ENCODE measurements at places on chromosomes 11 and 22.

DNA sequence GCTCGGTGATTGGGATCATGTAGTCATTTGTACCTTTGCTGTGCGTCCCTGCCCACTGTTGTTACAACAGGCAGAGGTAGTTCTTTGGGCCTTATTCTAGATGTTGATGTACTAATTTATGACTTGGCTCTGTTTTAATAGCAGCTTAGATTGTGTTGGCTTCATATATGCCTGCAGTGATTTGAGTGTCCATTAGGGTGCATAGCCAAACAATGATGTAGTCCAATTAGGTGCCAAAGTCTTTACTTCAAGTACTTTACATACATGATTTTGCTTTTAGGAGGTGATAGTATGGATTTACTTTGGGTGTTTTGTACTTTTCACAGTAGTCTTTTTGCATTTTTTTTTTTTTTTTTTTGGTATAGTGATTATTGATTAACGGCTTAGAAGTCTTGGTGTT, 46.4 kb downstream of the PPP6R3 start:
- no peak for DNase-seq

DNA sequence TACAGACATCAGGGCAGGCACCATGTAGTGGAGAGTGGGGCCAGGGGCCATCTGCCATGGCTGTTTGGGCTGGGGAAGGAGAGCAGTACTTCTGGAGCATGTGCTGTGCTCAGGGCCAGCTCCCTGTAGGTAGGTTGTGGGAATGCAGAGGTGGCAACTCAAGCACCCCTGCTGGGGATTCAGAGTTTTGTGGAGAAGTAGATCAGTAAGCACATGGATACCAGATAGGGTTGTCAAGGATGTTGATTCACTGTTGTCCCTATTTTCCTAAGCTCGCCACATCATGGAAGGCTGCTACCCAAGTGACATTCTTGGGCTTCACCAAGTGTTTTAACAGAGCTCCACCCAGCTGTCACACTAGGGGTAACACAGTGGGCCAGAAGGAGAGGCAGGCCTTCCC, 67.2 kb downstream of the BMAL1 start:
- DNase-seq = peak; percentile 10

DNA sequence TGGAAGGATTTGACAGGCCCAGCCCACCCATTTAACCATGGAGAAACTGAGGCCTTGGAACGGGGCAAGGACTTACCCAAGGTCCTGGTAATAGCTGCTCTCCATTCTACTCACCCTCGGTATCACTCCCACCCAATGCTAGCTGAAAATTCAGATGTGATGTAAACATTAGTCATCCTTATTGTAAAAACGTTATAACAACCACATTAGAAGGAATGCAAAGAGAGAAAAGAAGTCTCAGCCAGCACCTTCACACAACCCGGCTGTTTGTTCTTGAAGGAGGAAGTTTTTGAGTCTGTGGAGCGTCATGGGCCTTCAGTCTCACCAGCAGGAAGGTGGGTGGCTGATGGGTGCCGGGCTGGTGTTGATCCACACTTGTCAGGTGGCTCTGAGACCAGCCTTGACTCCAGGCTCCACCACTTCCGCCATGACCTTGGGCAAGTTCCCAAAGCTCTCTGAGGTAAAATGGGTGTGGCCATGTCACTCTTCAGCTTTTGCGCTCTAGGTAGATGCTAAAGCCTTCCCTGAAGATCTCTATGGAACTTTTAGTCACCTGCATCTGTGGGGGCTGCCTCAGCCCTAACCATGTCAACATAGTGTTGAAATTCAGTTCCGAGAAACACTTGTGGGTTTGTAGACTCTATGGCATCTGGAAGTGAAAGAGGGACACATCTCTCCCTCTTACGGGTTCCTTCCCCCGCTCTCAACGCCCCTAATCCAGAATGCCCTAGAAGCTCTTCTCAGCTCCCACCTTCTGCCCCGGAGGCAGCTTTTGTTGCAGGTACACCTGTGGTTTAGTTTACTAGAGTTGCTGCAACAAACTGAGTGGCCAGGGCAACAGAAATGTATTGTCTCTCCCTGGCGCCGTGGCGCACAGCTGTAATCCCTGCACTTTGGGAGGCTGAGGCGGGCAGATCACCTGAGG, 14.8 kb downstream of the CD6 start:
- DNase-seq = no peak

GRCh38 chr11:126743628-126744027, 256.9 kb downstream of the KIRREL3 start:
- no peak for DNase-seq

GRCh38 chr11:108853864-108854263, 189.0 kb downstream of the DDX10 start:
- no peak for DNase-seq

DNA sequence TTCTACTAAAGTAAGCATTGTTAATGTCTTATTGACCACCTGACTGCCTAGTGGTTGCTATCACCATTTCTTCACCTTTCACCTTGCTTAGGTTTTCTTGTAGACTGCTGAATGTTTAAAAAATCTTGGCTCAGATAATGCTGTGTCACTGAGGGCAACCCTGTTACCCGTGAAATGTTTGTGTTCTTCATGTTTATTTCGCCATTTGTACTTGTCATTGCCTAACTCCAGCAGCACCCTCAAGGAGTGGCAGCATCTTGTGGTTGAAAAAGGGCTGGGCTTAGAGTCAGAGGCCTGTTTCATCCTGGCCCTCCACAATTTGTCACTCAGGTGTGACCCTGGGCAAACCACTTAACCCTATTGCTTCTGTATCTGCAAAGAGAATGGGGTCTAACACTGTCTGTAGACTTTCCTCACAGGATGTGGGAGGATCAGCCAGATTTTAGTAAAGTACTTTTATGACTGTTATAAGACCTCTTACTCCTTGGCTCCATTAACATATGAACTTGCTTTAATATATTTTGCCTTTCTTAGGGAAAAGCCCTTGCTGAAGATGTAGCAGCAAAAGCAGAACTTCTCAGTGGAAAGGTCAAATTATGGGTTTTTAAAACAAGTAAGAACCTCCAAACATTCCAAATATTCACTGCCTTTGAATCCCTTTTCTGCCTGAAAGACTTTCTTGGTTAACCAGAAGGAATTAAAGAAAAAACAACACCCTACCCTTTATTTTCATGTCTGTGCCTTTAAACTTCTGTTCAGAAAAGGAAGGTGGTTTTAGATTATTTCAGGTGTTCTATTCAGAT, 154.5 kb upstream of the C11orf87 start:
- no peak for DNase-seq

GRCh38 chr22:37185646-37186227, 2.3 kb downstream of the C1QTNF6 start:
- DNase-seq = no peak

GRCh38 chr11:14881576-14882193, 10.3 kb downstream of the CYP2R1 start:
- DNase-seq = no peak

DNA sequence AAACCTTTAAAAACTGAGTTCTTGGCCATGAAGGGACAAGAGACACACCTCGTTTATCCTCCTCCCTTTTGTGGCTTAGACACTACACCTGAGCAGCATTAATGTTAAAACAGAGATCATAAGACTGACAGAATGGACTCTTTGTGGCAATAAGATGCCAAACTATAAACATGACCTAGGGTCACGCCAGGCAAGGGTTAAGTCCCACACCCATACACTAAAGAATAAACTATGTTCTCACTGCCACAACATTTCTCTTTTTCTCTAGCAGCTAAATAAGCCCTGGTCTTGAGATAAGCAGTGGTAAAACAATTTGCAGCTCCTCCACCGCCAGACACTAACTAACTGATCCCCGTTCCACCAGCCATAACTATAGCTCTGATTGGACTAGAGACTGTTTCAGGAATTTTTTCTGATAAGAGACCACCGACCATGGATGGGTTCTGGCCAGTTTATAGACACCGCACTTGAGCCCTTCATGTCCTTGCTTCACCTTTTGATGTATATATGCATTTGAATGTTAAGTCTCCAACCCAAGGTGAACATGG, 4.9 kb upstream of the SLCO2B1 start:
- DNase-seq = no peak

- no peak for DNase-seq
Measured at GRCh38 chr22:48090332-48090672, 1327.9 kb downstream of the TBC1D22A start.

DNA sequence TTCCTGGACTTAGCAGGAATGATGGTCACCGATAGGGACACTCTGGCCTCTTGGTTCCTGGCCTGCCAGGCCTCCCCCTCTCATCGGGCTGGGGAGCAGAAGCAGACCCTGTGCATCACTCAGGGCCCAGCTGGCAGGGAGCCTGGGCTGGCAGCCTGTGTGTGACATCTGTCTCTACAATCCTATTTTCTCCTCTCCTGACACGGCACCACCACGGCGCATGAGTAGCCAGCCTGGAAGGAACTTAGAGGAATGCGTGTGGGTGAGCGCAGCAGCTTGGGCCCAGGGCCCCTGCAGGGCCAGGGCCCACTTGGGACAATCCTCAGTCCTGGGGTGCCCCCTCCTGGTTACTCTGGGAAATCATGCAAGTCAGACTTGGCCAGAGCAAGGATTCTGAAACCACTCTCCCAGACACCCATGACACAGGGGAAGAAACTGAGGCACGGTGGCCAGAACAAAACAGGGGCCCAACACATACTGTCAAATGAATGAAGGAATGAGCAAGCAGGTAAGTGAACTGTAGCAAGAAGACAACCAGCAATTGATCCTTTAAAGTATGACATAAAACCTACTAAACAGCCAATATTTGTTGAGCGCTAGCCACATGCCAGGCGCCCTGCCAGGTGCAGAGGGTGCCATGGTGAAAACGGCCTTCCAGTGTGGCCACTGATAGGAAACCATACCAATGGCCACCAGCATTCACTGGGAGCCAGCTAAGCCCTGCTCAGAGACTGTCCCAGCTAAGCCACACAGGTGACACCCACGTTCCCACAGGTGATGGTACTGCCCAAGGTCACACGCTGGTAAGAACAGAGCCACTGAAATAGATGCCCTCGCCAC, 13.3 kb downstream of the RSPH14 start:
- peak; percentile 73 for DNase-seq

DNA sequence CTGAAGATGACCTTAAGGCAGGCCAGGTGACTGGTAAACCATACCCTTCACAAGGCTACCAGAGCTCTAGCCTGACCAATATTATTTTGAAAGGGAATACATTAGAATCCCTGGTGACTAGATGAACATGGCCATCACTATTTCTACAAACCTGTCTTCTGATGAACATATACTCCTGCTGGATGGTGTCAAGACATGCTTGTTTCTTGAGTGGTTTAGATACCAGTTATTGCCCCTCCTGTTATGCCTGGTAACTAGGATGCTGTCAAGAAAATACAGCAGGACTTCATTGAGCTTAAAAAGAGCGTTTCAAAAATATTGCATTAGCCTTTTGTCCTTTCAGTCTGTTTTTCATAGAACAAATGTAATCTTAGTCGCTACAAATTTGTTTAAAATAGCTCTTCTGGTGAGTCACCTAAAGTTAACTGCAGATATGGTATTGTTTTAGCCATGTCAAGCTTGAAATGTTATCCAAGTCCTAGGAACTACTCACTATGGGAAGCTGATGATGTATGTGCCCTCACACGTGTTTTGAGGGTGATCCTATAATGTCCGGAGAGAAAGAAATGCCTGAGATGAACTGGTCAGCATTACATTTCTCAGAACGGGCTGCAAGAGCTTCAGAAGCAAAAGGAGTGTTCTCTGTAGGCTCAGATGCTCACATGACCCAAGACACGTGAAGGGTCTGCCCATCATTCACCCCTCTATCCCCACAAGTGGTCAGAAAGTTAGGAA, 20.6 kb downstream of the ADM start:
- DNase-seq = no peak

DNA sequence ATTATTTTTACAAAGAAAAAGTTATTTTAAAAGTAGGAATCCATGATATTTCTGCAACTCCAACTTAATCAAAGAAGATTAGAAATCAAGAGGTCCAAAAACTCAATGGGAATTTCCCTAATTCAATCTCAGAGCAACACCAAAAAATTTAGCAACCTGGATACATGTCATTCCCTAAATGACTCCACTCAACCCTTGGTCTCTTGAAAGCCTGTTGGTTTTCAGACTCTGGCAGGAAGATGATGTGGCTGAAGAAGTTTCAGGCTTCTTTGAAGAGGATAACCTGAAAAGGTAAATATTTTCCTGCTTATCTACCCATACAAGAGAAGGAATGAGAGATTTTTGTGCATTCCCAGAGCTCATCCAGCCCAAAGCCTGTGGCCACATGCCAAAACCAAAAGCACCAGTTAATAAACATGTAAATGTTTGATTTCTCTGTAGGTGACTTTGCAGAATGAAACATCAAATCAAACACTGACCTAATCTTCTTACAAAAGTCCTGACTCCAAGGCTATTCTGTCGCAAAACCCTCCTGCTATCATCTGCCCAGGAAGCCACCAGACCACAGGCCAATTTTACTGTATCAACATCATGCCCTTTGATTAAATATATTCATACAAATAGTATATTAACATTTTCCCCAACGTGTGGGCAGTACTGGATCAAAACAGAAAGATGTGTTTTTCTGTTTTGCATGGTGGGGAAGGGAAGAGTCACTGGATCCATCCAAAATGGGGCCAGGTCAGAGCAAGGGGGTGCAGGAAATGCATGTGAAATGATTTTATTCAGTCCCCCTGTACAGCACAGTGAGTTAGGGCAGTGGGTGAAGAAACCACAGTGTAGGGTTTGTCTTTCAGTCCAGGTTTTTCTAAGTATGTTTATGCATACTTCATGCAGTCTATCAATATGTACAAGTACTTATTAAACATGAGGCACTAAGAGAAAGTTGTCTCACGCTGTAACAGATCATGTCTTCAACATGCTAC, 38.8 kb downstream of the SMCO4 start:
- DNase-seq = no peak

- DNase-seq = no peak
Measured at GRCh38 chr11:64845129-64845775, 799 bp upstream of the CDC42BPG start.

Measured in common myeloid progenitor, CD34-positive (primary cell).